Foreskin keratinocyte (primary cell): ENCODE measurements at places on chromosomes 3 and 15.

DNA sequence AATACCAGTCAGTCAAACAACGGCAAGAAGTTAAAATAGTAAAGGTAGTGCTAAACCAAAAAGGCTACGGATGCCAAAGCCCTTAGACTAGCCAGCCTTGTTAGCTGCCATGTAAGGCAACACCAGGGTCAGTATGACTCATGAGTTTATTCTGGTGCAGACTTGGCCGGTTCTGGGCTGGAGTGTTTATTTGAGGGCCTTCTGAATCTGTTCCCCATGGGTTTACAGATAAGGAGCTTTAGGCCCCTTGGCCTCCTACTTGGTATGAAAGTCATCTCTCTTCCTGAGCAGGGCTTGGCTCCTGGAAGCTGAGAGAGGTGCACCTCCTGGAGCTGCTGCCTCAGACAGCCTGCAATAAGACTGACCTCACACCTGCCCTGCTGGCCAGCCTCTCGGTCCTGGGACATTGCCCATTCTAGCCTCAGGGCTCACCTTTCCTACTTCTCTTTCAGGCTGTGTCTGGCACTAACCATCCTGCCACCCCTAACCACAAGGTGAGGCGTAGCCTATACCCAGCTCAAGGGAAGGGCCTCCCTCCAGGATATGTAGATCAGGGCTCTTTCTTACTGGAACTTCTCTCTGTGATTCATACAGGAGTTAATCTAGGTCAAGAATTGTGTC is 10.4 kb upstream of the RTP1 start:
- DNase-seq = peak; percentile 57

- DNase-seq = no peak
Measured at GRCh38 chr3:119331661-119332060, 37.5 kb downstream of the ARHGAP31 start.

GRCh38 chr3:59791774-59792308 is 742.0 kb upstream of the CFAP20DC start:
- no peak for DNase-seq

DNA sequence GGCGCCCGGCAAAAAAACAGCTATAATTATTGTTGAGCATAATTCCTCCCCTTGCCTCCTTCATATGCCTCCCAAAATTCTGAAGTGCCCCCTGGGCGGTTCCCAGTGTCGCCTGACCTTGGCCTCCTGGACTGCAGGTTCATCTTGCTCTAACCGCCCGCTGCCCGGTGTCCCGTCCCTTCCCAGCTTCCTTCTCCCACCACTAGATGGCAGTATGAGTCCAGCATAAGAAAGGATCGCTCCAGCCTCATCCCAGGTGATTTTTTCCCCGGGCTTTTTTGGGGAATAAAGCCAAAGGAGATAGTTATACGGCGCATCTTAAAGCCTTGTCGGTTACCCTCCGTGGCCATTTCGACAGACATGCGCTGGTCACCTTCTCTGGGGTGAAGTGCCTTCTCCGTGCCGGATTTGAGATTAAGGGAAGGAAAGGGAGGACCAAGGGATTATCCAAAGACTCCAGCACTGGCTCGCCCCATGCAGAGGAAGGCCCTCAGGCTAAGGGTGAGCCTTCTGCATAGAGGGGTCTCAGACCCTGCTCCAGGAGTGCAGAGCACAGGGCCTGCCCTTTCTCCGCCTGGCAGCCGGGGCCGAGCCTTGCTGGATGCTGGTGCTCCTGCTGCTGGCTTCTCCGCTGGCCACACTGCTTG is 45.8 kb upstream of the TRA2B start:
- peak; percentile 39 for DNase-seq

DNA sequence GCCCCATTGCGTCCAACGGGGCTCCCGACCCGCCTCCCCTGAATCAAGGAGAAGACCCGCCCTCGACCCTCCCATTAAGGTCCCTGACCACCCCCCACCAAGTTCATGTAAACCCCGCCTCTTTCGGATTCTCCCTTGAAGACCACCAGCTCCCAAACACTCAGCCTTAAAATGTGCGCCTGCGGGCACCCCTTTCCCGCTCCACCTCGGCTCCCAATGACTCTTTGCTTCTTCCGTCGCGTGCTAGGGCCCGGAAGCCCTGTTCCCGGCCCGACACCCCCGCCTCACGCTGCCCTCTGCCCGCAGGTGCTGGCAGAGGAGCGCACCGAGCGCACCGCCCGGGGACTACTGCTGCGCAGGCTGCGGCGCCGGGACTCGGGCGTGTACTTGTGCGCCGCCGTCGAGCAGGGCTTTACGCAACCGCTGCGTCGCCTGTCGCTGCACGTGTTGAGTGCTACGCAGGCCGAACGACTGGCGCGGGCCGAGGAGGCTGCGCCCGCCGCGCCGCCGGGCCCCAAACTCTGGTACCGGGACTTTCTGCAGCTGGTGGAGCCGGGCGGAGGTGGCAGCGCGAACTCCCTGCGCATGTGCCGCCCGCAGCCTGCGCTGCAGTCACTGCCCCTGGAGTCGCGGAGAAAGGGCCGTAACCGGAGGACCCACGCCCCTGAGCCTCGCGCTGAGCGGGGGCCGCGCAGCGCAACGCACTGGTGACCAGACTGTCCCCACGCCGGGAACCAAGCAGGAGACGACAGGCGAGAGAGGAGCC is 2.7 kb upstream of the LSMEM2 start:
- no peak for DNase-seq
